Renal cortical epithelial cell (primary cell): ENCODE measurements at places on chromosomes 11 and 22. TPM values are rescaled to one million over a fixed set of nuclear protein-coding genes. Genes with fewer than 3 reads are reported as not detected.
A peak's percentile ranks its signal among the peaks of the same experiment; 100 is the strongest.

DNA sequence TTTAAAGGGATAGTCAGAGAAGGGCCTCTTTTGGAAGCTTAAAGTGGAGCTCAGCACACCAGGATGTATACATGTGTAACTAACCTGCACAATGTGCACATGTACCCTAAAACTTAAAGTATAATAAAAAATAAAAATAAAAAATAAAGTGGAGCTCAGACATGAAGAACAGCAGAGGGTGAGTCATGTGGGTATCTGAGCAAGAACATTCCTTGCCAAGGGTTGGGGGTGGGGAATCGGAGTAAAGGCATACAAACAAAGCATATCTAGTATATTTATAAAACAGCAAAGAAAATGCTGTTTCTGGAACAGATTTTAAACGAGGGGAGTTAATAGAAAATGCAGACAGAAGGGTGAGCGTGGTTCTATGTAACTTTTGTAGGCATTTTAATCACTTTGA lies 562.6 kb upstream of the ANO3 start:
- DNase-seq = peak; percentile 49

Gene CYTH4
- total RNA-seq = not detected in 2 replicates

- no peak for DNase-seq
These were observed 40.5 kb downstream of the DKK3 start for GRCh38 chr11:11967669-11968510.

GRCh38 chr22:17672417-17672991 lies 33.9 kb downstream of the BCL2L13 start:
- DNase-seq = peak; percentile 67

- DNase-seq = no peak
These were observed 278.2 kb downstream of the TBC1D22A start for GRCh38 chr22:47040486-47041270.

GRCh38 chr11:126434950-126435335 lies 79.5 kb downstream of the ST3GAL4 start:
- no peak for DNase-seq
